H4 (cell line): ENCODE measurements at places on chromosomes 1 and 21. TPM values are rescaled to one million over a fixed set of nuclear protein-coding genes. Genes with fewer than 3 reads are reported as not detected.

The ACOT11 gene
- 1.5 and 1.6 TPM in 2 replicates for total RNA-seq

The ZNF695 gene
- 1.8 and 2.0 TPM in 2 replicates for total RNA-seq

The NFASC gene
- 3.1 and 3.2 TPM in 2 replicates for total RNA-seq

The ANGPTL3 gene
- not detected in 2 replicates for total RNA-seq

The TSPEAR gene
- 0.08 TPM in 1 of 2 replicates, not detected in the other for total RNA-seq

The GNAT2 gene
- total RNA-seq = 0.46 TPM in 1 of 2 replicates, not detected in the other

The CCDC181 gene
- total RNA-seq = 1.1 and 1.7 TPM in 2 replicates
